ENCODE measurements at places on chromosomes 1 and 21.

DNA sequence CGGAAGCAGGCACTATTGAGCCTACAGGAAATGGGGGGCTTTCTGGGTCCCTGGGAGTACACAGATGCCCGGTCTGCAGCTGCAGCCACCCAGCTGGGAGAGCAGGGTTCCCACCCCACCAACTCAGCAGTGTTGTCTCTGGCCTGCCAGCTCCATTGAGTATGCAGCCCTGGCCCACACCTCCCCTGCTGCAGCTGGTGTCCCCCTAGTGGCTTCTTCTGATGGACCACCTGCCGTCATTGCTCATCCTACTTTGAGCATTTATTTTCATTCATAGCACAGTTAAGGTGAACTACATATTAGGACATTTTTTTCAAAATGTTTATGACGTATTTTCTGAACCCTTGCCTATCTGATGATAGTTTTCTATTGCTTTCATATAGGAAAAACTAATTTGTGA is 189.8 kb upstream of the LYPLAL1 start:
- DNase-seq: no peak

DNA sequence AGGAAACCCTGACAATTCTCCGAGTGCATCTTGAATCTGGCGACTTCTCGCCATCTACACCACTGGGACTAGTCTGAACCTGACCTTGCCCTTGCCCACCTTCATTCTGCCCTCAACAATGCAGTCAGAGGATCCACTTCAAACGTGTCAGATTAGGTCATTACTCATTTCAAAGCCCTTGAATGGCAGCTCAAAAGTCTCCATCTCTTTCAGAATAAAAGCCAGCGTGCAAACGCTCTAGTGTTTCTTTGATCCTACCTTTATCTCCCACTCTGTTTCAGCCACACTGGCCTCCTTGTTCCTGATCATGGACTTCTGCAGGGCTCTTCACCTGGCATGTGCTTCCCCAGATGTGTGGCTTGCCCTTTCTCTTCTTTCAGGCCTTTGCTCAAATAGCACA is 31.3 kb downstream of the SLC30A1 start:
- no peak for DNase-seq

DNA sequence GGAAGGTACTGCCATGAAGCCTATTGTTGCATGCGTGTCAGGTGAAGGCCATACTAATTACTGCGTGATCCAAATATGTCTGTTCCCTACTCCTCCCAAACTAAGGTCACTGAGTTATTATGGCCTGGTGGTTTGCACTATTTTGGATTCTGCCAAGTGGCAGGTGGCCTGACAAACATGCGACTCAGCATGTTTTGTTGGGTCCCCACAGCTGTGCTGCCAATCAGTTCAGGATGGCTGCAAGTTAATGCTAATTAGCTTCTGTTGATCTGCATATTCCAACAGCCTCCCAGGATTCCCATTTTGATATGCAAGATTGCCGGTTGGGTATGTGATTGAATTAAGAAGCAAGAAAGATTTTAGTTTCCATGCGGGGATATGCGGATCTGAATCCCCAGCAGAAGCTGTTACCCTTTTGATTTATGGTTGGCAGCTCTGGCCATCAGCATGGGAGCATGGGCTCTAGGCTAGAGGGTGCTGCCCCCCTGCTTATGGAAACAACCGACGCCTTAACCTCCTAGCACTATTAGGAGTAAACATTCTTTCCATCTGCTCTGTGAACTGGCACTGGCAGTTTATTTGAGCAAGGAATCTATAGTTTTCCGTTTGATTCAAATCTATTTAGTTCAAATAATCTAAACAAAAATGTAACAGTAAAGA is 429.8 kb upstream of the C1orf87 start:
- DNase-seq: no peak

GRCh38 chr1:43473463-43473862 is 19.7 kb upstream of the HYI start:
- no peak for DNase-seq

GRCh38 chr1:225156254-225156653 is 226.8 kb downstream of the DNAH14 start:
- no peak for DNase-seq

DNA sequence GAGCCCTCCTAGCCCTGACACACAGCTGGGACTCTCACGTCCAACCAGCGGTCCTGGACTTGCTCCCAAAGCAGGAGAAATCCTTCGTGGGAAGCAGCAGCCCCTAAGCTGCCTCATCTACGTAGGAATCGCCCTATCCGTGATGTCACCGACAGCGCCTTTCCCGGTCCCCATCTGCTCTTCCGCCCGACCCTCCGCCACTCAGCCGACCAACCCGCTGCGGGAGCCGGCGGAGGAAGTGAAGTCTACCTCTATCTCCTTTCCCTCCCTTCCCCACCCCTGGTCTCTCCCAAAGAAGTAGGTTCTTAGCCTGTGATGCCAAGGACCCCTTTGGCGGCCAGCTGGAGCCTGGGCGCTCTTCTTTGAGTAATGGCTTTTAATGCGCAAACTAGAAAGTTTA is 272.1 kb downstream of the FAM72C start:
- no peak for DNase-seq

GRCh38 chr1:54144366-54144765 is 8.4 kb downstream of the CDCP2 start:
- DNase-seq: no peak

DNA sequence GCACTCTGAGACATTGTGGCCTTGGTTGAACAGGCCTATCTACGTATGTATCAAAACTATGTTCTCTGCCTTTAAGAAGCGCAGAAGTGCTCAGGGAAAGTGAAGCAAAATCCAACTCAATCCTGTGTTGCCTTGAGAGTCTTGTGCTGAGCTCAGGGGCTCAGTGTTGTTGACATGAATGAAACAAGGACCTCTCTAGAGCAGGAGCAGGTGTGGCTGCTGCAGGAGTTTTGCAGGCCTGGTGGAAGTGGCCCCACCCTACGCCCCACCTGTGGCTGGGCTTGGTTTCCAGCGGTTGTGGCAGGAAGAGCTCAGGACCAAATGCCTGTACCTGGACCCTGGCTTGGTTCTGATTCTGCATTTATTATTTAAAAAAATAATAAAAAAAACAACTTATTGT is 20.9 kb downstream of the CA6 start:
- no peak for DNase-seq

GRCh38 chr21:46314441-46315020 is 9.1 kb downstream of the C21orf58 start:
- no peak for DNase-seq

GRCh38 chr1:155030243-155030795 is 3.3 kb downstream of the DCST2 start:
- DNase-seq: no peak

GRCh38 chr1:29984862-29985605 is 738.4 kb downstream of the MATN1 start:
- no peak for DNase-seq

- no peak for DNase-seq
Measured at GRCh38 chr1:78779831-78780230, 130.2 kb downstream of the IFI44 start.

DNA sequence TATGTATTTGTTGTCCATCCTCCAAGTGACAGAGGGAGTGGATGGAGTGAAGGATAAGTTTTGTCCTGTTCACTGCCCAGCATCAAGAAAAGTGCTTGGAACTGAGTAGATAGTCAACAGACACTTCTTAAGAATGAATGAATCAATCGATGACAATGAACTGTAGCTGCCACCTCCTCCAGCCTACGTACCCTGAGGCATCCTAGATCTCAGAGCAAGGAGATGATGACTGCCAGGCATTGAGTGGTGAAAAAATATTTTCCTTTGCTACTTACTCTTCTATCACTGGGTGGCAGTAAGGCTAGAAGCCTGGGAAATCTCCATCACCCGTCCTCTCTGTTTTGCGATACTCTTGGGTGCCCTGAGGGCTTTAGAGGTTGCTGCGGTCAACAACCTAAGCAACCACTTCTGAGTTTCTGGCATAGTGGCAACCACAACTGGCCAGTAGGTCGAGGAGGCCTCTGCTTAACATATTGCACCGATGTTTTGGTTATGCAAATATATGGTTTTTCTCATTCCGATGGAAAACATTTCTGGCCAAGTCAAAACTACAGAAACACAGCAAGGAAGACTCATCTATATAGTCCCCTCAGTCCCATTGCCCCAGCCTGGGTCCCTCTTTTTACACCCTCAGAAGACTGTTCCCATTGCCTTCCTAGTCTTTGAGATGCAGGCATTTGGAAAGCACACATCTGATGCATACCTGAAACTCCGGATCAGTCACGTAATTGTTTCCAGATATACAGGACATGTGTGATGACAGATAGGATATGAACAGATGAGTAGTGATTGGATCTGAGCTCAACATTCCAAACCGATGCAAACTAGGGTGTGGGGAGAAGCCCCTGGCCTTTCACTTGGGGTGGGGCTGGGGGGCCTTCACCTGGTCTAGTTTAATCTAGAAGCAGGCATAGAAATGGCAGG is 136.8 kb downstream of the RUNX1 start:
- no peak for DNase-seq

GRCh38 chr21:38637161-38637560 is 138.9 kb upstream of the ERG start:
- no peak for DNase-seq

DNA sequence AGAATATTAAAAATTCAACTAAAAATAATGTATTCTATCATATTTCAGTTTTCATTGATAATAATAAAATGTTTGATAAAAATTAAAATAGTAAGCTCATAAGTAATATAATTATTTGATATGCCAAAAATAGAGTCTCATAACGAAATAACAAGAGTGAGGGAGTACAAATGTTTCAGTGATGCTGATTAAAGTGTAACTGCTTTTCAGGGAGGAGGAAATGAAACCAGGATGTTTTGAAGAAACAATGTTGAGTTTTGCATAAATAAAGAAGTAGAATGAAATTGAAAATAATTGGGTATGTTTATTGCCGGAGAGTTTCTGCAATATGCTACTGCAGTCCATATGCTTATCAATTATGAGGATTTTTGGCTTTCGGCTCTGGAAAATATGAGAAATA is 1159.8 kb upstream of the ADGRL2 start:
- DNase-seq: no peak

GRCh38 chr1:156412653-156413321 is 43.8 kb downstream of the RHBG start:
- no peak for DNase-seq

DNA sequence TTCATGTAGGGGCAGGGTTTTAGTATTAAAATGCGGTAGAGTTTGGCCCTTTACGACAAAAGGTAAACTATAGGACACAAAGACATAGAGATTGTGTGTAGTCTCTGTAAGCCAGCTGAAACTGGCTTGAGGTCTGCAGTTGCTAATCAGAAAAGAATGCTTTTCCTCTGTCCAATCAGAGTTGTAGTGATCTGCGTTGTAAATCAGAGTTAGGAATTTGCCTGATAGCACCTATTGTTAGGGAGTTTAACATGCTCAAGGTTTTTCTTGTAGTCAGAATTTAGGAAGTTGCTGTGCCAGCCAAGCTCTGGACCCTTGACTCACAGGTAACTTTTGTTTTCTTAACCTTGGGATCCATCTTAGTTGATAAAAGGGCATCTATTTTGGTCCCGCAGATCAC is 61.2 kb upstream of the VTCN1 start:
- DNase-seq: no peak

- DNase-seq: no peak
Measured at GRCh38 chr1:212827171-212827776, 20.2 kb downstream of the SPATA45 start.

GRCh38 chr1:93051961-93052360 is 27.1 kb upstream of the MTF2 start:
- DNase-seq: no peak

DNA sequence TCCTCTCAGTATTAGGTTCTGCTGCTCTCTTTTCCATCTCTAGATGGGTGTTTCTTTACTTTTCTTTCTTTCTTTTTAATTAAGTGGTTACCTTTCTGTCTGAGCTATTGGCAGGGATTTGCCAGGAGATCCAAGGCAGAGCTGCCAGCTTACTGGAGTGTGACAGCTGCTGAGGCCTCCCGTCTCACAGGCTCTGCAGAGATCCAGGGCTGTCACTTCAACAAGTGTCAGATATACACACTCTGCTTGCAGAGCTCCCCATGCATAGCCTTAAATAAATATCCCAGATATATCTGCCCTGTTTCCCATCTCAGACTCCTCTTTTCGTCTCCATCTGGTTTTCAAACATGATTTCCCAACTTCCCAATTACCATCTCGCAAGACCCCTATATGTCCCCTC is 124.3 kb downstream of the NOS1AP start:
- no peak for DNase-seq

- no peak for DNase-seq
Measured at GRCh38 chr1:103387898-103388297, 137.6 kb upstream of the RNPC3 start.

DNA sequence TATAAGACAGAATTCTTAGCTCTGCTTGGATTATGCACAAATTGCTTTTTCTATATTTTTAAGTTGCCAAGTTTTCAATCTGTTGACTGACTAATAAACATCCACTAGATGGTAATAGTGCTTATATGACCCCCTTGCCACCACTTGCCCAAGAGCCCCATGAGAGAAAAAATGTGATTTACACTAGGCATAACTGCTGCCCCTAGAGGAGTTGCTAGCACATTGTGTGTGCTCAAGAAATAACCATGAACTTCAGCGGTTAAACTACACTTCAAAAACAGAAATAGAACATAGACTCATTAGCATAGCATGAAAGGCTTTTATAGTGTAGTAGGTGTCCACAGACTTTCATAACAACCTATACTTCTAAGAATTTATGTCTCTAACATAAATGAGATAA is 61.4 kb downstream of the BRINP3 start:
- no peak for DNase-seq

- no peak for DNase-seq
Measured at GRCh38 chr1:208243527-208243966, 637 bp downstream of the PLXNA2 start.

GRCh38 chr1:28573564-28573963 is 18.5 kb upstream of the RAB42 start:
- DNase-seq: no peak

DNA sequence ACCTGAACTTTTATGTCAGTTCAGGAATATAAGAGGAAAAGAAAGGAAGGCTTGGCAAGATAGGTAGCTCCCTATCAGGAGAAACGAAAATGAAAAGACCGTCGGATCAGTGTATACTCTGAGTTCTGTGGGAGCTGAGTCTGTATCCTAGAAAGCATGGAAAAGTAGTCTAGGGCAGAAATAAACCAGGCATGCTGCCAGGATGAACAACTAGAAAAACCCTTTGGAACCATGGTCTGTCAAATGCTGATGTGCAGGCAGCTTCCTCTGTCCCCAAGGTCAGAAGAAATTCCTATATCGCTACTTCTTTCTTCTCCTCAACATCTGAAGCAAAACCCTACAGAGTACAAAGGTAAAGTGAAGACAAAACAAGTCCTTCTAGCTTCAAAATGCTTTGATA is 268.8 kb downstream of the ST6GALNAC3 start:
- no peak for DNase-seq

GRCh38 chr1:85325920-85326319 is 49.5 kb upstream of the BCL10 start:
- DNase-seq: no peak

- DNase-seq: peak; percentile 72
Measured at GRCh38 chr1:23168445-23169194, at the start of gene LUZP1. Gene LUZP1 (minus strand): TSS chr1:23168856.

- peak; percentile 10 for DNase-seq
Measured at GRCh38 chr1:36864182-36864822, 170.0 kb downstream of the GRIK3 start.

- DNase-seq: no peak
Measured at GRCh38 chr1:61227857-61228550, 145.6 kb downstream of the NFIA start.

GRCh38 chr1:221045151-221045550 is 165.9 kb downstream of the HLX start:
- no peak for DNase-seq

- DNase-seq: peak; percentile 8
Measured at GRCh38 chr1:220813013-220813412, 26.3 kb downstream of the MTARC1 start.

- no peak for DNase-seq
Measured at GRCh38 chr1:187471555-187471954, 642.8 kb downstream of the PLA2G4A start.
